Adipose tissue (tissue), 3 donors: ENCODE measurements at places on chromosomes 2 and 18. TPM values are rescaled to one million over a fixed set of nuclear protein-coding genes. Genes with fewer than 3 reads are reported as not detected.

The MYO3B gene
- polyA plus RNA-seq = 0.28 TPM

The AGXT gene
- polyA plus RNA-seq = 0.80 TPM

The TTR gene
- polyA plus RNA-seq = 223 TPM

The CENPA gene
- polyA plus RNA-seq = 0.19 TPM

The IL37 gene
- not detected for polyA plus RNA-seq

The SERPINB13 gene
- polyA plus RNA-seq = not detected

The COL4A4 gene
- polyA plus RNA-seq = 1.6 TPM

The LAMA3 gene
- 20.8 TPM for polyA plus RNA-seq

The EDAR gene
- polyA plus RNA-seq = not detected

The TMX3 gene
- polyA plus RNA-seq = 21.8 TPM

The LYPD1 gene
- not detected for polyA plus RNA-seq

The IL1RL1 gene
- 5.6 TPM for polyA plus RNA-seq
